ENCODE measurements at places on chromosomes 3 and 15. TPM values are rescaled to one million over a fixed set of nuclear protein-coding genes. Genes with fewer than 3 reads are reported as not detected.

DNA sequence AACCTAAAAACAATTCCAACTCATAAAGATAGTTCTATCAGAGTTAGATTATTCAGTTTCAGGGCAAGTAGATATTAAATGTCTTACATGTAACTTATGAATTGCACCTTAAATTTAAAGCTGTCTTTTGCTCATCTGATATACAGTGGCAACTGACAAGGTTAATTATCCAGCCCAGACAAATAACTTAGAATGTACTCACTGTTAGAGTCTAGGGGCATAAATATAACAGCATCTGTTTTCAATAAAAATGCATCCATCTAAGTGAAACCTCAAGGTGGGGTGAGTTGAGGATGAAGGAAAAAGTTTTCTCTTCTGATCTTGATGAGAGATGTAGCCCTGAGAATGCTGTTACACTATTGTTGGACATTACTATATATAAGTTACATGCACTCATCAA lies 112.6 kb downstream of the FBN1 start:
- DNase-seq = no peak

DNA sequence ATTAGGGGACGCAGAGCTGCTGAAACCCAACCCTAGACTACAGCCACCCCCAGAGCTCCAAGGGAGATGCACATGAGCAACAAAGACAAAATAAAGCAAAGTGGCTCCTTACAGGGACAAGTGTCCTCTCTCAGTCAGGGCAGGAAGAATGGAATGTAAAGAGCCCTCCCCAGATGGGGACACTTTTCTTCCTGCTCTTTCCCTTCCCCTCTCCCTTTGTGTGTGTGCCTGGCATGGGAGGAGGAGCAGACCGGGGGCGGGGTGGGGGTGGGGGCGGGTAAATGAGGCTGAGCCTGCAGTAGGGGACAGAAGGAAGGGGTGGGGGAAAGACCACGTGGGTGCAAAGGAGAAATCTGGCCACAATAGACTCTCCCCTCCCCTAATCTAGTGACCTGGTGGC lies 37.4 kb downstream of the ACAA1 start:
- DNase-seq = no peak

GRCh38 chr15:41169781-41170180 lies 53.7 kb upstream of the INO80 start:
- no peak for DNase-seq

GRCh38 chr3:129441782-129442181 lies 1.8 kb downstream of the IFT122 start:
- DNase-seq = no peak

Gene H1-8
- not detected for total RNA-seq

DNA sequence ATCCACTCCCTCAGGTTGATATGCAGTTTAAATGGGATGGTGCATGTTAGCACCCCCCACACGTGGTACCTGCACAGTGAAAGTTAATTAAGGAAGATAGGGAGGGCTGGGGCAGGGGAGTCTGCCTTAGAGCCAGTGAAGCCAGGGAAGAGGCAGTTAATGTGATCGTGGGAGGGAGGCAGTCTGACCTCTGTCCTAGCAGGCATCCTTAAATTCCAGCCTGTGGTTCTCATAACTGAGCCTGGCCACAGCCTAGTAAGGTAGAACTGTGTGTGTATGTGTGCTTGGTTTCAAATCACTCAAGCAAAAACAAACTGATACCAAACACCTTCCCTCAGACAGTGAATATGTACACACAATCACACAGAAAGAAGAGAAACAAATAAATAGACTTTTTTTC lies 319.1 kb upstream of the TLE3 start:
- no peak for DNase-seq

DNA sequence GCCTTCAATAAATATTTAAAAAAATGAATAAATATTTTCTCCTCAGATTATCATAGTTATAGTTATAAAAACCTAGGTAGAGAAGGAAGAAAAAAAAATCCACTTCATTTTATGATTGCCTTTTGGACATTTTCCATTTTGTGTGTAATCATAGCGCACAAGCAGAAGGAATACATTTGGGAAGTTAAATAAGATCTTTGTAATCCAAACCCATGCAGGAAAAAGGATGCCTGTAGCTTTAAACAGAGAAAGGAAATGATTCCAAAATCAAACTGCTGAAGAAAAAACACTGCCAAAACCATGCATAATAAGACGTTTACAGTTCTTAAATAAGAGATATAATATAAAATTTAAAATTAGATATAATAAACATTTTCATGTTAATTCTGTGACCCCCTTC lies 7.4 kb upstream of the CCDC54 start:
- DNase-seq = no peak

Gene SLC6A1
- total RNA-seq = not detected

- no peak for DNase-seq
These were observed 226.1 kb downstream of the ADAMTS17 start for GRCh38 chr15:100115711-100116090.

DNA sequence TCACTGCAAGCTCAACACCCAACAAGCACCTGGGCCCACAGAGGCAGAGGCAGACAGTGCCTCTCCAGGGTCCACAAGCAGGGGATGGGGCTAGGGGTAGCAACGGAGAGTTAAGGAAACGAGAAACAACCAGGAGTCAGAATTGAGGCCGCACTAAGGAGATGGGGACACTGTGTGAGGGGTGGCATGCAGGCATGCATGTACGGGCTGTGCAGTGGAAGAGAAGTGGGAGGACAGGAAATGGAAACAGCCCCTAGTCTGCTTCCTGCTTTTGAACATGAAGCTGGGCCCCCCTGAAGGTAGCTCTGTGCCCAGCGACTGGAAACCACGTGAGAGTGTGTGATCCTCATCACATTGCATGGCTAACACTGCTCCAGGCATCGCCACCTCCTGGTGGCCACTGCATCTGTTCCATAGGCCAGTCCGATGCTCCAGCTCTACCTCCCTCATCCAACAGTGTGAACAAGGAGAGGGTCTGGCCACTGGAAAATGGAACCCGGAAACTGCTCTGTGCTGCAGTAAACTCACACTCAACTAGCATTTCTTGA lies 44.0 kb downstream of the XXYLT1 start:
- peak; percentile 37 for DNase-seq

Gene HTR3C
- total RNA-seq = not detected

DNA sequence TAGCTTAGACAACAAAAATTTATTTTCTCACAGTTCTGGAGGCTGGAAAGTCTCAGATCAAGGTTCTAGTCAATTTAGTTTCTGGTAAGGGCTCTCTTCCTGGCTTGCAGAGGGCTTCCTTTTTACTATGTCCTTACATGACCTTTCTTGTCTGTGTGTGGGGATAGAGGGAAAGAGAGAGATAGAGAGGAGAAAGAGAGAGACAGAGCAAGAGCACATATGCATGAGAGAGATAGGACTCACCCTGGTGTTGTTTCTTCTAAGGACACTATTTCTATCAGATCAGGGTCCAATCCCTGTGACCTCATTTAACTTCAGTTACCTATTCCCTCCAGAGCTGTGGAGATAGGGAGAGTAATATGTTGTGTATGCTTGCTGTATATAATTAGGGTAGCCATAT lies 44.9 kb upstream of the TEX9 start:
- DNase-seq = no peak

DNA sequence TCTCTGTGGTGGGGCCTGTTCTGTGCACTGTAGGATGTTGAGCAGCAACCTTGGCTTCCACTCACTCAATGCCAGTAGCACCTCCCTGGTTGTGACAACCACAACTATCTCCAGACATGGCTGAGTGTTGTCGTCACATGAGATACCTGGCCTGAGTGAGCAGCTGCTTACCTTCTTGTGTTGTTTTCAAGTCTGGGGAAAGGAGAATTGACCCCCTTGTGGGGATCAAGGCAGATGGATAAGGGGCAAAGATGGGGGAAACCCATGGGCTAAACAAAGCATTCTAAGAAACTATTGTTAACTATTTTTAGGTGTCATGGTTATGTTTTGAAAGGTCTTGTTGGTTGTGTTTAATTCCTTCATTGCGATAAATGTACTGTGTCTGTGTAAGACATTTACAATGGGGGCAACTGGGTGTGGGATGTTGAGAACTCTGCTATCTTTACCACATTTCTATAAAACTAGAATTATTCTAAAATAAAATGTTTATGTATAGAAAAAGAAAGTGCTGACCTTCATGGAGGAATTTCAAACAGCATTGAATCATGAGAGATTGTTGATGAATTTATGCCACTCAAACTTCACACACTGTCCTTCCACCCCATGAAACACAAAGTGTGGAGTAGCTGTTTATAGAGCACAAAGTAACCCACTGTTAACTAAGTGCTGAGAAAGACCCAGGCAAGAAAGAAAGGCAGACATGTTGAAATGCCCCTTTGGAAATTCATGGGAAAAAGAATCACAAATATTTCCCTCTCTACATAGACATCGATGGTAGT lies 48.4 kb upstream of the SPTSSB start:
- no peak for DNase-seq

Gene HDC
- 0.87 TPM for total RNA-seq

DNA sequence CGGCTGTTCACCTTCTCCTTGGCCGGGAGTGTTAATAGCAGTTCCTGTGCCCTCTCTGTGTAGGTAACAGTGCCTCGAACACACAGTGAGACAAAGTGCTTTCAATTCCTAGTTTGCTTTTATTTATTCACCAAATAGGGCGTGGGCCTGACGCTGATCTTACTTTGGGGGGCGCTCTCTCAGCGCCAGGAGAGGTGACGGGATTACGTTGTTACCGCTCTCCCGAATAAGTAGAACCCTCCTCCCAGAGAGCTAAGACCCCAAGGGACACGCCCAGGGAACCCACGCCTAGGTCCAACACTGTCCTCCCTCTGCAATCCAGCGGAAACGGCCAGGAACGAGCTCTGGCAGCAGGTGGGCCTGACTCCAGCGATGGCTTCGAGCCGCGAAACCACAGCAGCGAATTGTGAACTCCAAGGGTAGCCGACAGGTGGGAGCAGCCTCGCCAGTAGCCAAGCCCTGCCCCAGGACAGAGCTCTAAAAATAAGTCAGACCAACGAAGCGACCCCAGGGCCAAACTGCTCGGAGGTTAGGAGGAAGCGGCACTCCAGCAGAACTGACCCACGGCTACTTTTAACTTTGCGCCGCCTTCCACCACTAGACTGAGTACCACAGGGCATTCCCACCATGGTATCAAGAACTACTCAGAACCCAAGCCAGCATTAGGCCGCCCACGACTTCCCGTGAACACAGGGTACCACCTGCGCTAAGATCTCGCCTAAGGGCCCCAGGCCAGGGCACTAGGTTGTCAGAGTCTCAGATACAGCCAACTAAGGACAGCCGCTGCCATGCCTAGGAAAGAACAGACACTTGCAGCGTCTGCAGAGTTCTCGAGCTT lies 1.6 kb upstream of the SIN3A start:
- DNase-seq = peak; percentile 87

Gene APOD
- total RNA-seq = 0.59 TPM

DNA sequence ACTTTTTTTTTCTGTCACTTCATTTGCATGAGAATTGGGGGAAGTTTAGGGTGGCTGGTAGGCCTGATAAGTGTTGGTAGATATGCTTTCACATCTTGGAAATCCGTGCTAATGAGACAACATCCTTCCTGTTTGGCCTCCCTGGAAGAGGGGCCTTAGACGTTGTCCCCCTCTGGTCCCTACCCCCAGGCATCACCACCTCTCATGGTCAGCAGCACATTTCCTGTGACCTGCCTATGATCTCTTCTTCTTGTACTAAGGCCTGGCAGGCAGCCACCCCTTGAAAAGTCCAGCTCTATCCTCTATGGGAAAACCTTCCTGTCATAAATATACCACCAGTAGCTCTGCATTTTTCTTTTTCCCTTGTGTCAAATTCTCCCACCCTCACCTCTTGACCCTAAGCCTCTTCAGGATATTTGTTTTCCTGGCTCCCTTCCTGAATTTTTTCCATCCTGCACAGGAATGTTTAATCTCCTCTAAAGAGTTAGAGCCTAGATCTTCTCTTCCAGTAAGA lies 107.8 kb downstream of the SNRK start:
- no peak for DNase-seq
